A172 (cell line): ENCODE measurements at places on chromosomes 2 and 18.

- DNase-seq: no peak
Measured at GRCh38 chr18:45880876-45881558, 55.5 kb downstream of the SIGLEC15 start.

GRCh38 chr2:99605036-99605435 is 115.2 kb upstream of the REV1 start:
- DNase-seq: no peak

- no peak for DNase-seq
Measured at GRCh38 chr18:71250191-71250590, 961.3 kb downstream of the SOCS6 start.

GRCh38 chr18:13501891-13502290 is 224.5 kb downstream of the FAM210A start:
- DNase-seq: no peak

GRCh38 chr18:41858761-41859555 is 96.1 kb upstream of the PIK3C3 start:
- no peak for DNase-seq

GRCh38 chr2:109288544-109289368 is 159.8 kb downstream of the SH3RF3 start:
- DNase-seq: no peak

GRCh38 chr2:109694190-109694589 is 80.0 kb downstream of the SOWAHC start:
- no peak for DNase-seq

DNA sequence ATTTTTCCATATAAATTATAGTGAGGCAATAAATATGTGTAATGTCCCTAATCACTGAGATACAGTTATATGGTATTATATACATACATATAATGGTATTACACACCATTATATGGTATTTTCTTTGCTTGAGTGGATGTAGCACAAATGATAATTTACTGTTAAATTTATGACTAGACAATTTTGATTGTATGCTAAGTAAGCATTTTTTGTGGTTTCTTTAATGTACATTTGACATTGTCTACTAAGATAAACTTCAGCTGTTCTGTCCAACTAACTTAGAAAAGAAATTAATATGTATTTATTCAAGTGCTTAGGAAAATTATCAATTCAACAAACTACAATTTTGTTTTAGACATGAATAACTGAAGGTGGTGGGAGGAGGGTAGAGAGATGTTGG is 122.6 kb downstream of the SCN3A start:
- DNase-seq: no peak

- DNase-seq: no peak
Measured at GRCh38 chr2:132037527-132038178, 124.1 kb downstream of the ANKRD30BL start.

DNA sequence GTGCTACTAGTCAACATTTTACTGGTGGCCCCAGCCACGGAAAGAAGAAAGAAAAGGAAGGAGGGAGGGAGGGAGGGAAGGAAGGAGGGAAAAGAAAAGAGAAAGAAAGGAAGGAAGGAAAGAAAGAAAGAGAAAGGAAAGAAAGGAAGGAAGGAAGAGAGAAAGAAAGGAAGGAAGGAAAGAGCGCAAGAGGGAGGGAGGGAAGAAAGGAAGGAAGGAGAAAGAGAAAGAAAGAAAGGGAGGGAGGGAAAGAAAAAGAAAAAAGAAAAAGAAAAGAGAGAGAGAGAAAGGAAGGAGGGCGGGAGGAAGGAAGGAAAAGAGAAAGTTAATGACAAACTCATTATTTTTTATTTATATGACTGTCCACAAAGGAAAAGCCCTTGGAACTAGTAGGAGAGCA is 34.9 kb upstream of the SLC35G4 start:
- no peak for DNase-seq

DNA sequence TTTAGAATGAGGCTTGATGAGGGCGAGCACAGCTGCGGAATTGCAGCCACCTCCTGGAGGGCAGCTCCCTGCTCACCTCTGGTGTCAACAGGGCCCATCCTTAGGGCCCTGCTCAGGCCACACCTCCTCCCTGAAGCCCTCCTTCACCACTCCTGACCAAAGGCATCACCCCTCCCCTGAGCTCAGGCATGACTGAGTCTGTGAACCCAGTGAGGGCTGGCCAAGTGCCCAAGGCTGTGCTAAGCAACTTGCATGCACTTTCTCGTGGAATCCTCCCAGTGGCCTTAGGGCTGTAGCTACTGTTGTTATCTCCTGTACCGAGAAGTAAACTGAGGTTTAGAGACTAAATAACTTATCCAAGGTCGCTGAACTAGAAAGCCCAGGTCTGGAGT is 101.7 kb downstream of the KLHL29 start:
- DNase-seq: no peak

DNA sequence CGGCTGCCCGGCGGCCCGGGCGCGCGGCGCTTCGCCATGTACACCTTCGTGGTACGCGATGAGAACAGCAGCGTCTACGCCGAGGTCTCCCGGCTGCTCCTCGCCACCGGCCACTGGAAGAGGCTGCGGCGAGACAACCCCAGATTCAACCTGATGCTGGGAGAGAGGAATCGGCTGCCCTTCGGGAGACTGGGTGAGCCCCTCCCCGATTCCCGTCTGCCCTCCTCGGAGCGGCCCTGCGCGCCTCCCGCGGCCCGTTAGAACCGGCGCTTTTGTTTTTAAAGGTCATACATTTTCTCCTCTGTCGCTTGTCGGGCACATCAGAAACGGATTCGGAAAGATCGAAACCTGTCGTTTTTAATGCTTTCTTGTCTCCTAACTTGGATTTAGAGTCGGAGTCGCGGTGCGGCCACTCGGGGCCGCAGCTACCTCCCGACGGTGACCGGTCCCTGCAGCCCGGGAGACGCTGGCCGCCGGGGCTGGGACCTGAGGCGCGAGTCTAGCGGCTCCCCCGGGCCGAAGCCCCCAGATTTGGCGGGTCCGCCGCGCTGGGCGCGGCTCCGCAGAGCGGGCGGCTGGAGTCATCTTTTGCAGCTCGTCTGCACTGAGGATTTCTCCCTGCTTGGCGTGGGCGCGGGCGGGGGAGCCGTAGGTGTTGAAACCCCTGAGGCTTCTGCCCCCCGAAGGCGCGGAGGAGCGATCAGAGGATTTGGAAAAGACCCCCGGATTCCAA is 519 bp downstream of the TTL start:
- peak; percentile 34 for DNase-seq
